ENCODE measurements at places on chromosomes 2 and 18.
A peak's percentile ranks its signal among the peaks of the same experiment; 100 is the strongest.

DNA sequence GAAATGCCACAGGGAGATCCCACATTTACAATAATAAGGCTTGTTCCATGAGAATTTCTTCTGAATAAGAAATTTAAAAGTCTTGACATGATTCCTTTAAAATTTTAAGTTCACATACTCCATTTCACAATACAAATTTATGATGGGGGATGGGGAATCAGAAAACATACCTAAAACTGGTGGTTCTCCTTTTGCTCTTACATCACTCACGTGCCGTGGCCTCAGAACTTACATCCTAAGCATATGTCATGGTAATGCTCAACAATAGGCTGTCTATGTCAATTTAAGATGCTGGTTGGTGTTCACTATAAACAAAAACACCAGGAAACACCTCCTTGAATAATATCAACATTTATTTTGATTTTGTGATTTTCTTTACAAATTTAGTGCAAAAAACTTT, 12.8 kb downstream of the UPP2 start:
- DNase-seq = no peak

DNA sequence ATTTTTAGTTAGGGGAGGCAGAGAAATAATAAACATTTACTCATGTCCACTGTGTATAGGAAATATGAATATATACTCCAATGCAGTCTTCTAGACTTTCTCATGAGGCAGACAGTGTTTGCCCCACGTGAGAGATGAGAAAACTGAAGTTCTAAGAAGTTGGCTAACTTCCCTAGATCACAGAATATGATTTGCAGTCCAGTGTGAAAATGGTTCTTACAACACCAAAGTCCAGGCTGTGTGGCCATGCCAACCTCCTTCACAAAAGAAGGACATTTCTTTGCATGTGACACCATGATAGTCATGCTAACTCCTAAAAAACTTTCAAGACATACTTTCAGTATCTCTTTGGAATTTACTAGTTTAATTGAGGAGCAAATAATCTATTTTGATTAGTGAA, 143.7 kb downstream of the IRS1 start:
- no peak for DNase-seq

GRCh38 chr2:68879296-68879695, 8.1 kb upstream of the BMP10 start:
- no peak for DNase-seq

- DNase-seq = no peak
Measured at GRCh38 chr2:224366267-224366844, 35.6 kb downstream of the FAM124B start.

DNA sequence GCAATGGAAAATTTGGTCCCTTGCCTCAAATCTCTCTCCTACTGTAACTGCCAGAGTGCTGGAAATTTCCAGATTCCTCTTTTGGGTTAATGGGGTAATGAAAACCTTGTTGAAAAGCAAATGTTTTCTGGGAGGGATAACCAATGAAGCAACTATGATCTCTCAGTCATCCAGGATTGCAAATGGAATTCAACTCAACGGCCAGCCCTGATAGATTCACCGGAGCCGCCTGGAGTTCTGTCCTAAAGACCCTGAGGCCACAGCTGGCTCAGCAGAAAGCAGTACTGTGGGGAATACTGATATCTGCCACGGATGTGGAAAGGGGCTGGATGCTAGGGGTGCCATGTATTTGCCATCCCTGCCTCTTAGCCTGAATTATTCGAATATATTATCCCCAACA, 167.8 kb downstream of the NRP2 start:
- no peak for DNase-seq

DNA sequence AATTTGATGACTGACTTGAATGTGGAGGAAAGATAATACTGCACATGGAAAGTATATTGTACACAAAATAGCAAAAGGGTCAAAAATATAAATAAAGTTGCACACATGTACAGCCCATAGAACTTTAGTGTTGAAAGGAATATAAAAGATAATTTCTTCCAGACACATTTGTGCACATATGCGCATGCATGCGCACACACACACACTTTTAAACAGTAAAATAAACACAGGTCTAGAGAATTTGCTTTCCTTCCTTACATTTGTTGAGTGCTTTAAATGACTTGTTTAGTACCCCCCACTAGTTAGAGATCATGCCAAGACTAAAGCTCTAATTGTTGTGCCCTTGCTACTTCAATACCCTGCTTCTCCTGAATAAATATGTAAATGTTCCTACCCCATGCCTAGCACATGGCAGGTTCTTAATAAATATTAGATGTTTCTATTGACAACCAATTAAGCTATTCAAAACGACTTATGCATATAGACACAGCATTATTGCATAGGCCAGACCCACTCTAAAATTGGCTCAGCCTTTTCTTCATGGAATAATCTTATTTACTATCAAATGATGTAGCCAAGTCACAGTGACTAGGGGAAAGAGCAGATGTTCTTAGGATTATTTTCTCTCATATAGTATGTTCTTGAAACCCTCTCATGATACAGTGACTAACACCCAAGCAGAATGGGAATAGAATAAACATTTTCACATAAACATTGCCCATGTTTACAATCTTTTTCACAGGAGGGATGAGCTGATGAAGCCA, 165.5 kb upstream of the ACVR2A start:
- DNase-seq = no peak

- DNase-seq = peak; percentile 7
Measured at GRCh38 chr2:144324446-144325045, 195.4 kb downstream of the ZEB2 start.

DNA sequence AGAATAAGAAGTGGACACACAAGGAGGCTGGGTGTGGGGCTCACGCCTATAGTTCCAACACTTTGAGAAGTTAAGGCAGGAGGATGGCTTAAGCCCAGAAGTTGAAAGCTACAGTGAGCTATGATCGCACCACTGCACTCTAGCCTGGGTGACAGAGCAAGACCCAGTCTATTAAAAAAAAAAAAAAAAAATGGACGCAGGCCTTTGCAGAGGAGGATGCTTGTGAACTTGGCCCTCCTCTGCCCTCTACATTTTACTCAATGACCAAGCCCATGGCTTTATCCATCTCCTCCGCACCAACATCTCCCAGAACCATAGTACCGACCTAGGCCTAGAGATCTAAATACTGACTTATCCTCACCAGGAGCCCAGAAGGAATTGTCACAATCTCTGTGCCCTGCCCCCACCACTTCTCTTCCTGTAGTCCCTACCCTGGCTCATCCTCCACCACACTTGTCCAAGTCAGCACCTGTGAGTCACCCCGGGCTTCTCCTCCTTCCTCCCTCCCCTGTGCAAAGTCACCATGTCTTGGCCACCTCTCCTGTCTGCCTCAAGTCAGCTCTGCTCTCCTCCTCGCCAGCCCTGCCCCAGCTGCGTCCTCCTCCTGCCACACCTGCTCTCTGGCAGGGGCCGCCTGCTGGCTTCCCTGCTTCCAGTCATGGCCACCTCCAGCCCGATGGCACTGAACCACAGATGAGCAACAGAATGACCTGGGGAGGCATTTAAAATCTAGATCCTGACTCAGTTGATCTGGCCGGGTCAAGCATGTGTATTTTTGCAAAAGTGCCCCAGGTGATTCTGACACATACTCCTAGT, 35.8 kb upstream of the ASPRV1 start:
- no peak for DNase-seq

GRCh38 chr2:128108166-128108565, 17.2 kb downstream of the UGGT1 start:
- no peak for DNase-seq

DNA sequence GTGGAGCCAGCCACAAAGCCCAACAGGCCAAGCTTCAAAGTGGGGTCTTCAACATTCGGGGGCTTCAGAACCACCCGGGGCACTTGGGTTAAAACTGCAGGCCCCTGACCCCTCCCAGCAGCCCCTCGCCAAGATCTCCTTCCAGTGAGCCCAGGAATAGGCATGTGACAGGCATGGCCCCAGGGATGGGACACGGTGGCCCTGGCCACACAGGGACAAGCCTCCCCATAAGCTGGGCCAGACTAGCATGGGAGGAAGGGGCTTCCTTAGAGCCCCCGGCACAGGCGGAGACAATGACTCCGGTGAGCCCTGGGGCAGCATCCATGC, 52.4 kb downstream of the BIN1 start:
- no peak for DNase-seq

DNA sequence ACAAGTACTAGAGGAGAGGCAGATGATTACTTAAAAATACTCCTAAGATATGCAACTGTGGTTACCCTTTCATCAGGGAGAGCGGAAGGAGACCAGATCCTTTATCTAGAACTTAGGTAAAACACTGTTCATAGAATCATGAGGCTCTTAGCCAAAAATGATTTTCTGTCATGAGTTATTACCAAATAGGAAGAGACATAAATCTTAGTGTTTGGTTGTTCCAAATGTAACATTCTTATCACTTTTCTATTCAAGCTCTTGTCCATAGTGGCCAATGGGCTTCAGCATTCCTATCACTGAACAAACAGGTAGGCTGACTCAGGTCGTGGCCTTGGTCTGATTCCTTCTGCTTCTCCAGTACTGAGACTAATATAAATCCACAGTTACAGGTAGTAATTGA, 38.5 kb downstream of the RPRD1A start:
- no peak for DNase-seq

GRCh38 chr2:236393101-236393500, 128.9 kb upstream of the ASB18 start:
- DNase-seq = no peak

GRCh38 chr2:240343548-240343947, 91.9 kb upstream of the GPC1 start:
- DNase-seq = no peak

DNA sequence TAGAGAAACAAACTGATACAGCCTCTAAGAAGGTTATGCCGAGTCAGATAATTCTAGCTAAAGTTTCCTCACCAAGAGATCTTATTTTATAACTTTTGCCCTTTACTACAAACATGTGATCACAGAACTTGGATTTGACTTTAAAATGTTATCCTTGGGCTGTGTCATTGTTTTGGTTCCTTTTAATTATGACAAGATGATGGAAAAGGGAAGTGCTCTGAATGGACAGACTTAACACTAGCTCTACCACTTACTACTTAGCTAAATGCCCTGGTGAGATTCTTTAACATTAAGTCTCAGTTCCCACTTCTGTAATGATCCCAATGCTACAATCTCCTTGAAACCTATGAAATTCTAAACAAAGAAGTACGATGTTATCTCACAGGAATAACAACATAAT, 69.9 kb downstream of the RTTN start:
- DNase-seq = no peak

DNA sequence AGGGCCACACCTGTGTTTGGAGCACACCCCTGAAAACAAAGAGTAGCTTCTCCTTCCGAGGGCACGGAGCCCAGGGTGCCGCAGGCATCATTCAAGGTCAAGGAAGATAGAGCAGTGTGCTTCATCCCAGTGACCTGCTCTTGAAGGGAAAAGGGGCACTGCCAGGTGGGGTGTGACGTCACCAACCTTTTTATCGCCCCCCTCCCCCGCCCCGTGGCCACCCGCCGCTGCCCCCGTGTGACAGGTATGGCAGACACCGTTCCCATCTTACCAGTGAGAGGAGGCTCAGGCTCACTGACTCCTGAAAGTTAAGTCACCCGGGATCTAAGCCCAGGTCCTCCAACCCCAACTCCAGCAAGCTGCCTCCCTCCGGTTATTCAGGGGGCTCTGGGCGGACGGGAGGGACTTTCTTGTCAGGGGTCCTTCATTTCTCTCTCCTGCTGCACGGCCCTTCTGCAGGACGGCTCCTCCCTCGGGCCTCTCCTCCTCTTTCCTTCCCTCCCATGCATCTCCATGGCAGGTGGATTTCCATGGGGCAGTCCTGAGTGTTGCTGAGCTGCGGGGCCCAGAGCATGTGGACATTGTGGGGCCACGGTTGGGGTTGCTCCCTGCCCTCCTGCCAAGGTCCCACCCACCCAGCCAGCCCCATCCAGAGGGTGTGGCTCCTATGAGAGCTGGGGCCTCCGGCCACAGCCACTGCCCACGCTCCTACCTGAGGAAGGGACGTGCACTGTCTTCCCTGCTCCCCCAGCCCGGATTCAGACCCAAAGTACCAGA, 114.1 kb upstream of the HDAC4 start:
- DNase-seq = no peak

- DNase-seq = no peak
Measured at GRCh38 chr2:139790807-139791752, 1010.9 kb upstream of the NXPH2 start.

DNA sequence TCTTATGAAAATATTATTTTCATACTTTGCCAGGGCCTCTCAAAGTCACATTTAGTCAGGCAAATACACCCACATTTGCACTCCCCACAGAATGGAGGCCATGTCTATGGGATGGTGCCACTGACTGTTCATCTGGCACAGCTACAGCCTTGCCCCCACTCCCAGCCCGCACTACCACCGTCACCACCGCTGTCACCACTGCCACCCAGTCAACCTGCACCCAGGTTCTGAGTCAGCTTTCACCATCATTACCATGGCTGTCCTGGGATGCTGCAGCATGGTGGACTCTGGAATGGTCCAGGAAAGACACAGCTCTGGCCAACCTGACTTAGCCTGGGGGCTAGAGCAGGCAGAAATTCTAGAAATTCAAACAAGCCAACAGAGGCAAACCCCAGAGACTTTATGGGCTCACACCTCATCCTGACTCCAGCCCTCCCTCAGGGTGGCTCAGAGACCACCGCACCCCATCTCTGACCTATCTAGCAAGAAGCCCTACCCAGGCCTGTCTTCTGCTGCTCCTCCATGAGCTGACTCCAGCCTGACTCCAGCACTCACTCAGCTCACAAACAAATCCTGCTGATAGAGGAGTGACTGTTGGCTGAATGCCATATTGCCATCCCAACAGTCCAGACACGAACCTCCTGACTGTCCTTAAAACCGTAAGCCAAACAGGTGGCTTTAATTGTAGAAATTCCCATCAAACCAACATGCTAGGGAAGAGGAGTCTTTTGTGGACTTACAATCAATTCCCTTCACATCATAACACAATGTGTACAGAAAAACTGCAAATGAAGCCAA, 28.0 kb downstream of the DNER start:
- no peak for DNase-seq

DNA sequence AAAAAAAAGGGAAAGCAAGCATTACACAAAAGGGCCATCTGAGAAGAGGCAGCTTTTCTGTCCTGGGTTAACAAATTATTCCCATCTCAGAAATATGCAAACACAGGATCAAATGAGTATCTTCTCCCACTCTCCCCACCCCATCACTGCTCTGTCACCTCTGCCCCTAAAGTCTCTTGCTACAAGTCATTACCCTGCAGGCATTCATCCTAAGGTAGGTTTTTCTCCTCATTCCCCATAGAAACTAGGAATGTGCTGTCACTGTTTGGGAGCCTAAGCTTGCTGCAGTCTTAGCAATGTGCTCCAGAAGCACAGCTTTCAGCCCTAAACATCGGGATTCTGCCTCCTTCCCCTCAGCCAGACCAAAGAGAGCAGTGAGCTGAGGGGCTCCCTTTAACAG, 3.6 kb downstream of the LRRTM1 start:
- DNase-seq = no peak

Data from activated gamma-delta T cell treated with Interleukin-2 at 50 U/mL for 16 hours (primary cell).